ENCODE measurements at places on chromosomes 5 and 9. TPM values are rescaled to one million over a fixed set of nuclear protein-coding genes. Genes with fewer than 3 reads are reported as not detected.
A peak's percentile ranks its signal among the peaks of the same experiment; 100 is the strongest.

DNA sequence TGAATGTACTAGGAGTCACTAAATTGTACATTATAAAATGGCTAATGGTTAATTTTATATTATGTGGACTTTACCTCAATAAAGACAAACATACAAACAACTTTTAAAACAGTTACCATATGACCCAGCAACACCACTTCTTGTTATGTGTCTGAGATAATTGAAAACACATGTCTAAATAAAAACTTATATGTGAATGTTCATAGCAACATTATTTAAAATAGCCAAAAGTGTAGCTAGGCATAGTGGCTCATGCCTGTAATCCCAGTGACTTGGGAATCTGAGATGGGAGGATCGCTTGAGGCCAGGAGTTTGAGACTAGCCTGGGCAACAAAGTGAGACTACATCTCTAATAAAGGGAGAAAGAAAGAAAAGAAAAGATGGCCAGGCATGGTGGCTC, 22.9 kb downstream of the SLC35A4 start:
- H3K36me3 ChIP-seq, result no peaks in the 10 kb centered on the region
- no peak for DNase-seq
- peaks cover 4% of the 10 kb centered on the region for H3K27me3 ChIP-seq
- no peaks in the 10 kb centered on the region for H3K4me1 ChIP-seq

DNA sequence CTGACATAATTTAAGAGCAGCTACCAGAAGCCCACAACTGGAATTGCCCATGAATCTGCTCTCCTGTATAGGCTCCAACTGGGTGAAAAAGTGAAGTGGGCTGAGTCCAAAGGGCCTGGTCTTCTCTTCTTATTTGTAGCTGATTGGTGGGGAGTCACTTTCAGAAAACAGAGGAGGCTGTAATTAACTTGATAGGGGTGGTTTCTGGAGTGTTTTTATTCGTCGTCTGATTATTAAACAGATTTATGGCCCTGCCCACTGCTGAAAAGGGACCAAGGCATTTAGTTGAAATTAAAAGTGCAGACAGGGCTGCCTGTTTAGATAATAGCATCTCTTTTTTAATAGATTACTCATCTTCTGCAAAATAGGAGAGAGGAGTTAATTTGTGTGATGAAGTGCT, 81.0 kb upstream of the SAP30L start:
- no peak overlapping the region for H3K4me3 ChIP-seq
- no peak for DNase-seq
- H3K4me1 ChIP-seq, result no peaks in the 10 kb centered on the region
- H3K36me3 ChIP-seq, result no peaks in the 10 kb centered on the region
- no peak overlapping the region for H3K27ac ChIP-seq

DNA sequence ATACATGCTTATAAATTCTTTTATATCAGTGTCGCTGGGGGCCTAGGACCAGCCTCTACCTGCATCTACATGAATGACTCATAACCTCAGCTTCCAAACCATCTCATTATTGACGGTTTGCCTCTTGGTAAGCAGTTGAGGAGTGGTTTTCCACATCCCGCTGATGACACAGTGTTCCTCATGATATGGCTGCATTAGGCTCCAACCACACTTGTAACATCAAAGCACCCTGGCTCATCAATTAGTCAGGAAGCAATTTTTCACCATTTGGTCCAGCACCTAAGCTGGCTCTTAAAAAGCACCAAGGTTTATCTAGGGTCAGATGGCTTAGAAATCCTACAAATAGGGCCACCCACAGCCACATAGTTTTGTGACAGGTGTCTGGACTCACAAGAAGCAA, 402.4 kb downstream of the ARHGEF28 start:
- no peak overlapping the region for H3K27ac ChIP-seq
- H3K4me1 ChIP-seq, result no peaks in the 10 kb centered on the region
- DNase-seq, result no peak
- H3K36me3 ChIP-seq, result no peaks in the 10 kb centered on the region
- H3K27me3 ChIP-seq, result no peaks in the 10 kb centered on the region

DNA sequence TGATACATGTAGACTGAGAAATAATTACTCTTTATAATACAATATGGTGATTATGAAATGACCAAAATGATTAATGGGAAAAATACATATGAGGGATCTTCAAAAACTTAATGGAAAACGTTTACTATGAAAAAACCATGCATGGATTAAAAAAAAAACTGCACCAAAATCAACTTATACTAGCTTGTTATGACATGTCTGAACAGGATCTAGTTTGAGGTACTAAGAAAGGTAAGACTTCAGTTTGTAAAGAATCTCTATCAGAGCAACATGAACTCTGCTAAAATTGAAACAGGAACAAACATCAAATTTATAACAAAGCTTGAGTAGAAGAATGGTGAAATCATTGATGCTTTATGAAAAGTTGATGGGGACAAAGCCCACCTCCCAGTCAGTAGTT, 178.0 kb downstream of the SLIT3 start:
- H3K4me1 ChIP-seq, result peaks cover 8% of the 10 kb centered on the region
- H3K27me3 ChIP-seq, result no peaks in the 10 kb centered on the region
- H3K27ac ChIP-seq, result no peak overlapping the region
- H3K4me3 ChIP-seq, result no peak overlapping the region
- DNase-seq, result no peak

DNA sequence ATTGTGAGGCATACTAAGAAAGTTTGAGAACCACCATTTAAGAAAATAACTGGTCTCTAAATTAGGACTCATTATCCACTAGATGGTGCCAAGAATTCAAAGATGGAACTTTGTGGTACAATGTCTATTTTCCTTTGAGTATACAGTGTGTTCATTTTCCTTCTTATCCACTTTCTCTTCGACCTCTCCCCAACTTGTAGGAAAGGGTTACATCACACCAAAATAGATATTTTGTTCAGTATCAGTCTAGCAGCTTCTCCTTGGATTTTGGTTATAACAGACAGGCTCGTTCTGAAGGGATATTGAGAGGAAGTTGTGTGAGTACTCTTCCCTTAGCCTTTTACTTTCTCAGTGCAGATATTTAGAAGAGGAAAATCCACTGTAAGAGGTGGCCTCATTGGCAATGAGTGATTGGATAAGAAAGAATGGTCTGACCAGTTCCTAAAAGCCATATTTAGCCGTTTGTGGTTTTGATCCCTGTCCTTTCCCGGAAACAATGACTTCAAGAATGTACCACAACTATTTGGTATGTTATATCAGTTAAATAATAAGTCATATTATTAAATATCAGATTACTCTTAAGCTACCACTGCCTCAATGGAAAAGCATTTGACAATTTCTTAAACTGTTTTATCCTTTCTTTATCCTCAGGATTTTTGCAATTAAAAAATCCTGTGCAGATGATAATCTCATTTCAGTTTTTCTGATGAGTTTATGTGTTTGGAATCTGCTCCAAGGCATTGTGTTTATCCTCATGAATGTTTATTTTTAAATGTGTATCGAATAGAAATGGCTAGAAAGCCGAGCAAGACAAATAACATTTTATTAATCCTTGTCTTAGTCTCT, 69.0 kb upstream of the GRAMD2B start:
- H3K27ac ChIP-seq, result peak overlapping the region; percentile 64
- H3K36me3 ChIP-seq, result no peaks in the 10 kb centered on the region
- H3K27me3 ChIP-seq, result no peaks in the 10 kb centered on the region

IL17B gene
- 31.0 TPM for total RNA-seq

Measured in stomach (tissue), 19 donors.